Jurkat, Clone E6-1 (cell line): ENCODE measurements at places on chromosomes 4 and X.

- DNase-seq: no peak
These were observed 49.4 kb downstream of the USP38 start for GRCh38 chr4:143234153-143234552.

GRCh38 chr4:59637596-59637995 is 1562.5 kb upstream of the ADGRL3 start:
- DNase-seq: no peak

- DNase-seq: no peak
These were observed 74.9 kb downstream of the PRRG1 start for GRCh38 chrX:37424000-37424429.

- DNase-seq: no peak
These were observed 68.4 kb downstream of the MFAP3L start for GRCh38 chr4:169957785-169958184.

- DNase-seq: no peak
These were observed 147.6 kb upstream of the DIPK2B start for GRCh38 chrX:45348296-45348695.

DNA sequence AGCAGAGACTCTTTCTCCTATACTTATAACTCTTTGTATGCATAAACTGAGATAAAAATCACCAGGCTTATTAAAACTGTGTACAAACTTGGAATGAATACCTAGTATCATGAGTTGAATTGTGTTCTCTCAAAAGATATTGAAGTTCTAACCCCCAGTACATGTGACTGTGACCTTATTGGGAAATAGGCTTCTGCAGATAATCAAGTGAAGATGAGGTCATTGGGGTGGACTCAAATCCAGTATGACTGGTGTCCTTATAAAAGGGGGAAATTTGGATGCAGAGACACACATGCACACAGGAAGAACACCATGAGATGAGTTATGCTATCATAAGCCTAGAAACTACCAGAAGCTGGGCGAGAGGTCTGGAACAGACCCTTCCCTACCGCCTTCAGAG is 26.2 kb downstream of the ZNF827 start:
- DNase-seq: no peak

DNA sequence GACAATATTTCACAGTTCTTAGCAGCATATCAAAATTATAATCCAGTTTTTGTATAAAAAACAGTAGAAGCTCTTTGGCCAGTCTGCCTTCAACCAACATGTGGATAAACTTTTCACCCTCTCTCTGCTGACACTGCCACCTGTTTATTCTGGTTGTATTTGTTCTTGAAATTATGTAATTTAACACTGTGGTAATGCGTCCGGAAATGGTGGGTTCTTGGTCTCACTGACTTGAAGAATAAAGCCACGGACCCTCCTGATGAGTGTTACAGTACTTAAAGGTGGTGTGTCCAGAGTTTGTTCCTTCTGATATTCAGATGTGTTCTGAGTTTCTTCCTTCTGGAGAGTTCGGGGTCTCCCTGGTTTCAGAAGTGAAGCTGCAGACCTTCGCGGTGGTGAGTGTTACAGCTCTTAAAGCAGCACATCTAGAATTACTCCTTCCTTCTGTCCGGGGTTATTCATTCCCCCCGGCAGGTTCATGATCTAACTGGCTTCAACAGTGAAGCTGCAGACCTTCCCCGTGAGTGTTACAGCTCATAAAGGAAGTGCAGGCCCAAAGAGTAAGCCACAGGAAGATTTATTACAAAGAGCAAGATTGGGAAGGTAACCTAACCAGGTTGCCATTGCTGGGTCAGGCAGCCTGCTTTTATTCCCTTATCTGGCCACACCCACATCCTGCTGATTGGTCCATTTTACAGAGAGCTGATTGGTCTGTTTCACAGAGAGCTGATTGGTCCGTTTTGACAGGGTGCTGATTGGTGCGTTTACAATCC is 15.7 kb downstream of the FAM184B start:
- DNase-seq: no peak

- no peak for DNase-seq
These were observed 33.6 kb upstream of the RPL34 start for GRCh38 chr4:108586778-108587177.

GRCh38 chr4:142607976-142608375 is 238.1 kb downstream of the INPP4B start:
- no peak for DNase-seq

GRCh38 chr4:184671101-184671500 is 21.6 kb downstream of the PRIMPOL start:
- no peak for DNase-seq

DNA sequence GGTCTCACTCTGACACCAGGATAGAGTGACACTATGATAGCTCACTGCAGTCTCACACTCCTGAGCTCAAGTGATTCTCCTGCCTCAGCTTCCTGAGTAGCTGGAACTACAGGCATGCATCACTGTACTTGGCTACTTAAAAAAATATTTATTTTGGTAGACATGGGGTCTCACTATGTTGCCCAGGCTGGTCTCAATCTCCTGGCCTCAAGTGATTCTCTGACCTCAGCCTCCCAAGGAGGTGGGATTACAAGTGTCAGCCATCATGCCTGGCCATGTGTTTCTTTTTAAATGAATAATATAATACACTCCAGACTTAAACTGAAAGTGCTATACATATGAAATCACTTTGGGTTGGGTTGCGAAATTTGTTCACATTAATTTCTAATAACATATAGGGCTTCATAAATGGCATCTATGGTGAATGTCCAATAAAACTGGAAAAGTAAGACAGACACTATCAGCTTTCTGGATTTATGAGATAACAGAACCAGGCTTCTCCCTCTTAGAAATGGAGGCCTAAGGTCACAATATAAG is 48.0 kb downstream of the SEC24D start:
- no peak for DNase-seq

GRCh38 chr4:168162604-168163003 is 70.3 kb downstream of the ANXA10 start:
- DNase-seq: no peak

DNA sequence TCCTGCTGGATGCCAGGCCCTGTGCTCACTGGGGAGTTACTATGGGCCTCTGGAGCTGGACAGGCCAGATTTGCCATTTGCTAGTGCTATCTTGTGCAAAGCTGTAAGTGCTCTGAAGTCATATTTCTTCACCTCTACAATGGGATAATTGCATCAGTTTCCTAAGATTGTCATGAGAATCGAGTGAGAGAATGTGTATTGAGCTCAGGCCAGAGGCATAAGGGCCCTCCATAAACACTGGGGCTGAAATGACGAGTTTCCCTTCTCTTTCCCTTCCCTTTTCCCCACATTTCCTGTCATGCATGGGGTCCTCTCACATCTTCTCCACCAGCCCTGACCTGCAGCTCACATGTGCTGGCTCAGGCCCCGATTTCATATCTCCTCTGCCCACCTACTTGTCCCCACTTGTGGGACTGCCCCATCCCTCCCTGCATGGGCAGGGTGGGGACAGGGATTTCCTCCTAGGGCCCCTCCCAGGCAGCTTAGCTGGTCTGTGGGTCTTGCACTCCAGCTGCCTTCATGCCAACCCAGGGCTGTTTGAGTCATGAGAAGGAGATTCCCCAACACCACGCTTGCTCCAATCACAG is 358.8 kb downstream of the MID1IP1 start:
- no peak for DNase-seq

- no peak for DNase-seq
These were observed 1953.1 kb upstream of the ADGRL3 start for GRCh38 chr4:59247032-59247431.

DNA sequence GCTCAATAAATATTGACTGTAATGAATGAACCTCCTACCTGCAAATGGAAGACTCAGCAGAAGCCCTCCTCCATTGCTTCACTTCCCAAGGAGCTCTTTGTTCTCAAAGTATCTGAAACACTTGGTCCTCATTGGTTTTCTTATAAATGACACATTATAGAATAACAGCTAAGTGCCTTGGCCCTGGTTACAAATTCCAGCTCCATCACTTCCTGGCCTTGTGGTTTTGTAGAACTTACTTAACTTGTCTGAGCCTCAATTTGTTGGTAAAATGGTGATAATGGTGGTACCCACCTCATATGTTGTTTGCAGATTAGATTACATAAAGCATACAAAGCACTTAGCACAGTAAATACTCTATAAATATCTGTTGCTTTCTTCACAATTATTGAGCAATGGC is 25.2 kb upstream of the SMIM20 start:
- DNase-seq: no peak

- no peak for DNase-seq
These were observed 264.6 kb downstream of the TENM3 start for GRCh38 chr4:182507805-182508204.

- DNase-seq: no peak
These were observed 28.8 kb downstream of the DTHD1 start for GRCh38 chr4:36310216-36310615.

GRCh38 chr4:6763330-6763851 is 19.1 kb upstream of the KIAA0232 start:
- no peak for DNase-seq

DNA sequence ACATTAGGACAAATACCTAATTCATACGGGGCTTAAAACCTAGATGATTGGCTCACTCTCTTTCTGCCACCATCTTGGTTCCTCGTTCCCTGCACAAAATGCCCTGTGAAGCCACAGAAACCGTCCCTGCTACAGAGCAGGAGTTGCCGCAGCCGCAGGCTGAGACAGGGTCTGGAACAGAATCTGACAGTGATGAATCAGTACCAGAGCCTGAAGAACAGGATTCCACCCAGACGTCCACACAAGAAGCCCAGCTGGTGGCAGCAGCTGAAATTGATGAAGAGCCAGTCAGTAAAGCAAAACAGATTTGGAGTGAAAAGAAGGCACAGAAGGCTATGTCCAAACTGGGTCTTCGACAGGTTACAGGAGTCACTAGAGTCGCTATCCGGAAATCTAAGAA is 34.3 kb downstream of the TRIM61 start:
- DNase-seq: no peak

GRCh38 chr4:118282692-118283091 is 70.1 kb downstream of the PRSS12 start:
- no peak for DNase-seq

DNA sequence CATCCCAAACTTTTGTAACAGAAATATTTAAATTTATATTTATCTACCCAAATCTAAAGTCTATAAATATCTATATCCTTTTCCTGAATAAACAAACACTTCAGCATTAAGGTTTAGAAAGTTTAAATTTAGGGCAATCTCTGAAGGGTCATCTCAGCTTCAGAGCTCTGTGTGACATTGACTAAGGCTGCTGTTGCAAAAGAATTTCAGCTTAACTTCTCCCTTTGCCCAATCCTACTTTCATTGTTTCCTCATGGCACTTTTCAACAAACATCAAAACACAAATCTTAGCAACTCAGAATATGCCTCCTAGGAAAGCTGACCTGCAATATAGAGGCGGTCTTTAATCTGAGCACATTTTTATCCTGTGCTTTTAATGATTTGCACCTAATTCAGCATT is 79.7 kb upstream of the BANK1 start:
- no peak for DNase-seq

DNA sequence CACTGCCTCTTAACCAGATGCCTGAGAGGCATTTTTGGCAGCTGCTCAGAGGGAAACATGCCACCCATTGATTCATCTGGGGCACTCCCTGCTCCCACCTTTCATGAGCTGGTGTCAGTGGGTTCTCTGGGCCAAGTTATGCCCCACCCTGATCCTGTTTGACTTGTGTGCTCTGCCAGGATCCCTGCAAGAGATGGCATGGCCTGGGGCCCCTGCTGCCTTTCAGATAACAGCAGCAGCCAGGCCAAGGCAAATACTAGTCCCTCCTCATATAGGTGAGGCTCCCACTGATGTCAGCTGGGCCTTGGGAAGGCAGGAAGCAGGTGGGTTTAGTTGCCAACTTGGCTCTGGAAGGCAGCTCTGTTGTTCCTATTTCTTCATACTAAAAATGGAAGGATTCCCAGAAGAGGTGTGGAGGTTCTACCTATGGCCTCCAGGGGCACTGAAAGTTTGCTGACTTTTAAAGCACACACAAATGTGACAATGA is 192.9 kb upstream of the RBPJ start:
- no peak for DNase-seq

DNA sequence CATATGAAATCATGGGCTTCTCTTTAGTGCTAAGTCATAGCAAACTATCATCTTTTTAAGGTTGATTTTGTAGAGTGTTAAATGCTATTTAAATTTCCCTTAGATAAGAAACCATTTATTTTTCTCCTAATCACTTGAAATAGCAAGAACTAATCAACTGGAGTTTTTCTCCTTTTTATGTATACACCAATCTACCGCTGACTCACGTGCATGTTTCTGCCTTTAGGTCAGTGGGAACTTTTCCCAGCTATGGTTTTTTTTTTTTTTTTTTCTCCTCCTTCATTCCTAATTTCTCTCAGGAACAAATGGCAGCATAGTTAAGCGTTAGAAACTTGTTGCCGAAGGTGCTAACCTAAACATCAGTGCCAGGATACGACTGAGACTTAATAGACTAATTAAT is 176.4 kb downstream of the BMPR1B start:
- DNase-seq: no peak

DNA sequence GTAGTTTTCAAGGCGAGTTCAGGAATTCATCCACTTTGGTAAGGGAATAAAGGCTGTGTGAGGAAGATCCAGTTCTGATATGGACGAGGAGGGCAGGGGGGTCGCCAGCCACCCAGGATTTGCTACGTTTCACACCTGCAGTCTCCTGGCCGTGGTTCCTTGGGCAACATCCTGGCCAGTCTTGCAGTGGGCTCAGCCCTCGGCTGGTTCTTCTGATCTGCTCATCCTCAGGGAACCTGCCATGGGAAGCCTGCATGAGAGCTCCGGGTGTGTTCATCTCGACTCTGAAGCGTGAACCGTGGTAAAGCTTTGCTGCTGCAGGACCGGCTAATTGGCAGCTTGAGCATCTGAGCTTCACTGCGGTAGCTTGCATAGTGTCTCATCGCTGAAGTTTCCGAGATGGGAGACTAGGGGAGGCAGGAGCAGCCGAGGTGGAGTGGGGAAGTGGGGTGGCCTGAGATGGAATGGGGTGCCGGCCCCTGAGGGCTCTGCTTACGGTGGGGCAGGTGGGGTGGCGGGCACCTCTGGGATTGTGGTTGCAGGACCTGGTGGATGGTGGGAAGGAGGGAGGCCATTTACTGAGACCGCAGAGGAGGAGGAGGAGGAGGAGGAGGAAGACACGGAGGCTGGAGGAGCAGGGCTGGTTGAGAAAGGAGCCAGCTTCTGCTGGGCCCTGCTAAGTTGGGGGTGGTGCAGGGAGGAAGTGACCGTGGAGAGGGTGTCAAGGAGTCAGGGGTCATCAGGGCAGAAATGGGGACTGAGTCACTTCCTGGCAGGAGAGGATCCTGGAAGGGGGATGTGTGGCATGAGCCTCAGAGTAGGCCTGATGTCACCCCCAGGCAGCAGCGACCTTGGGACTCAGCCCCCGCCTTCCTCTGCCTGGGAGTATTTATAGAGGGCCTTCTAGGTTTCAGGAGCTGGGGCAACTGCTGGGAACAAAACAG is 213.1 kb upstream of the PSAPL1 start:
- DNase-seq: no peak

- DNase-seq: no peak
These were observed 9.6 kb downstream of the RHOH start for GRCh38 chr4:40206426-40206825.
